CD8-positive, alpha-beta memory T cell (primary cell): ENCODE measurements at places on chromosomes 13 and 19.
A peak's percentile ranks its signal among the peaks of the same experiment; 100 is the strongest.

GRCh38 chr19:34818270-34818669, 45.3 kb upstream of the ZNF599 start:
- no peak for DNase-seq

DNA sequence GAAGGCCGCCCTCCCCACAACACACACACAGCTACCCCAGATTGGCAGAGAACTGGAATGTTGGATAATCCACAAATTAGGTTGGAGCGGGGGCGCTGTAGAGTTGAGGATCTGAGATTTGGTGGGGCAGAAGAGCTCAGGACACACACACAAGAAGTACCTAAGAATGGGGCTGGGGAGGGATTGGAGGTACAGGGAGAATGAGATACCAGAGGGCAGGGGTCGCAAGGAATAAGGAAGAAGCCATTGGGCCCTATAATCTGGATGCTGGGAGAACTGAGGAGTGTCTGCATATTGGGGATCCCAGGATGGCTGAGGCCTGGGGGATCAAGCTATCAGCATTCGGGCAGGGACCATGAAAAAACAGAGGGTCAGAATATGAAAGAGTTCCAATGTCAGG, 11.5 kb downstream of the SYT3 start:
- no peak for DNase-seq

GRCh38 chr19:18626906-18627305, 9.9 kb upstream of the KLHL26 start:
- DNase-seq, result no peak

DNA sequence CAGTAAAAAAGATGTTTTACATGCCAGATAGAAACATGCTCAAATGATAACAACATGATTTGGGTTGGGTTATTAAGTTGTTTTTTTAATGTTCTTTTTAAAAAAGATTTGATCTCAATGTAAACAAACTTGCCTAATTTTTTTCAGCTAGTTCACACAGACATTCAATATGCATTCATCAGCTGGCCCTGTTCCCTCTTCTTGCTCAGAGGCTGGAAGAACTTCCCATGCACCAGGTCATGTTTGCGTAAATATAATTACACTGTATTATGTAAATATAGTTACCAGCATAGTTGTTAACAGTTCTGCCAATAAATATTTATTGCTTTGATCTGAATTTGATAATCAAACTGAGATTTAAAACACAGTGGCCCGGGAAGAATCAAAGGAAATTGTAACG, 70.6 kb downstream of the ATP11A start:
- DNase-seq, result no peak

GRCh38 chr13:25280396-25280795, 6.9 kb downstream of the MTMR6 start:
- no peak for DNase-seq

DNA sequence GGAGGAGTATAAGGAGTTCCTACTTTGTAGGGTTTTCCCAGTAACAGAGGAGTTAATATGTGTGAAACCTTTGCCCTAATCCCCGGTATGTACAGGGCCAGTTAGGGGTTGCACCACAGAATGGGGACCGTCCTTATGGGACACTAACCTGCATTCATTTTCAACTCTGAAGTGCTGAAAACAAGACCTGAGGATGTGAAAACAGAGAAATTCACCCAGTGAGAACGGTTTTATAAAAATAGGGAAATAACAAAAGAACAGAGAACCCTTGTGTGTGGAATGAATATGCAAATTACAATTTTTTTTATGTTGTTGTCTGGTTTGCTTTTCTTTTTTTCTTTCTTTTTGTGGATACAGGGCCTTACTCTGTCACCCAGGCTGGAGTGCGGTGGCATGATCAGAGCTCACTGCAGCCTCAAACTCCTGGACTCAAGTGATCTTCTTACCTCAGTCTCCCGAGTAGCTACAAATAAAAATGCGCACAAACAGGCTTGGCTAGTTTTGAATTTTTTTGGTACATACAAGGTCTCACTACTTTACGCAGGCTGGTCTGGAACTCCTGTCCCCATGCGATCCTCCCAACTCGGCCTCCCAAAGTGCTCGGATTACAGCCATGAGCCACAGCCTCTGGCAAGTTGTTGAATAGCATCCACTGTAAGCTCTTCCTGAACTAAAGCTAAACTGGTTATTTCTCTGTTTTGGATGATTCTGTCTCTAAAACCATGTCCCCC, 10.6 kb downstream of the CLC start:
- DNase-seq, result no peak

DNA sequence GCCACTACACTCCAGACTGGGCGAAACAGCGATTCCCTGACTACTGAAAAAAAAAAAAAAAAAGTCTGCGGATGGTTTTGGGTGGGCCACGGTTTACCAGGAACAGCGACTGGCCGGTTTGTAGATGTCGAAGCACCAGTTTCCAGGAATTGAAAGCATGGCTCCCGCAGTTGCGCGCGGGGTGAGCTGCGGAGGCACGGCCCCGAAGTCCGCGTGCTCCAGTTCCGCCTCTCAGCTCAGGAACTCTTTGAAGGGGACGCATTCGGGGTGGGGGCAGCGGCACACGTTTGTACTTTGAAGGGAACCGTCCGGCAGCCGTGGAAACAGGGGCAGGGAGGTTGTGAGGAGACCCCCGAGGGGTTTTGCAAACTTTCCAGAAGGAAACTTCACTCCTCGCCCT, 27.1 kb upstream of the PABPC3 start:
- no peak for DNase-seq

GRCh38 chr19:10701955-10702525, 801 bp downstream of the QTRT1 start:
- DNase-seq, result no peak

- DNase-seq, result no peak
These were observed at the start of gene FGF21 for GRCh38 chr19:48755084-48755641. Gene FGF21 (plus strand): TSS chr19:48755524. CDS start chr19:48756237, 713 bp downstream.

GRCh38 chr13:51231456-51231855, 9.3 kb downstream of the FAM124A start:
- no peak for DNase-seq

GRCh38 chr13:27639186-27639585, 17.5 kb downstream of the POLR1D start:
- no peak for DNase-seq

GRCh38 chr13:53507741-53508140, 479.1 kb downstream of the OLFM4 start:
- no peak for DNase-seq

- no peak for DNase-seq
These were observed 9.3 kb downstream of the MUC16 start for GRCh38 chr19:9000933-9001332.

- peak; percentile 37 for DNase-seq
These were observed 12.3 kb downstream of the HRC start for GRCh38 chr19:49142866-49143335.

- no peak for DNase-seq
These were observed 13.7 kb upstream of the GPR183 start for GRCh38 chr13:99320693-99321481.

- DNase-seq, result no peak
These were observed 171.5 kb downstream of the DLEU7 start for GRCh38 chr13:50672025-50672424.

- DNase-seq, result no peak
These were observed 347.2 kb downstream of the ZNF536 start for GRCh38 chr19:30719189-30719998.

- DNase-seq, result no peak
These were observed 110.9 kb downstream of the HS6ST3 start for GRCh38 chr13:96200810-96201209.

GRCh38 chr19:17974551-17974950, 7.6 kb downstream of the KCNN1 start:
- DNase-seq, result no peak

DNA sequence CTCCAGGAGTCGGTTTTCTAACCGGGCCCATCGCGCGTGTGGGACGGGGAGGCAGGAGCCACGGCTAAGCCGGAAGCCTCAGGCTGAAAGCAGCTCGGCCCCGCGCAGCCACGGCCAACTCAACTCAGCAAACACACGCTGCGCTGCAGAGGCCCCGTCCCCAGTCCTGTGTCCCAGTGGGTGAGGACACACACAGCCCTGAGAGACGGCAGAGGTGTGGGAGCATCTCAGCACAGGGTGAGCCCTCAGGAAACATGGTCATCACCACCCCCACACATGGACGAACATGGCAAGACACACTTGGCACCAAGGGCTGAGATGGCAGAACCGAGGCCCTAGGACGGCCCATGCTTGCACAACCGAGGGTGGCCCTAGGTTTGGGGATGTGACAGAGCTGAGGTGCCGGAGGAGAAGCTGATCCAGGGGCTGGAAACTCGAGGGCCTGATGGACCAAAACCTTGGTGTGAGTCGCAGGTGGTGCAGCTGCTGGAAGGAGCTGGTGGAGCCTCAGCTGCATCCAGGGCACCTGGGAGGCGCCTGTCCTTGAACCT, 29.0 kb upstream of the C13orf46 start:
- DNase-seq, result no peak

DNA sequence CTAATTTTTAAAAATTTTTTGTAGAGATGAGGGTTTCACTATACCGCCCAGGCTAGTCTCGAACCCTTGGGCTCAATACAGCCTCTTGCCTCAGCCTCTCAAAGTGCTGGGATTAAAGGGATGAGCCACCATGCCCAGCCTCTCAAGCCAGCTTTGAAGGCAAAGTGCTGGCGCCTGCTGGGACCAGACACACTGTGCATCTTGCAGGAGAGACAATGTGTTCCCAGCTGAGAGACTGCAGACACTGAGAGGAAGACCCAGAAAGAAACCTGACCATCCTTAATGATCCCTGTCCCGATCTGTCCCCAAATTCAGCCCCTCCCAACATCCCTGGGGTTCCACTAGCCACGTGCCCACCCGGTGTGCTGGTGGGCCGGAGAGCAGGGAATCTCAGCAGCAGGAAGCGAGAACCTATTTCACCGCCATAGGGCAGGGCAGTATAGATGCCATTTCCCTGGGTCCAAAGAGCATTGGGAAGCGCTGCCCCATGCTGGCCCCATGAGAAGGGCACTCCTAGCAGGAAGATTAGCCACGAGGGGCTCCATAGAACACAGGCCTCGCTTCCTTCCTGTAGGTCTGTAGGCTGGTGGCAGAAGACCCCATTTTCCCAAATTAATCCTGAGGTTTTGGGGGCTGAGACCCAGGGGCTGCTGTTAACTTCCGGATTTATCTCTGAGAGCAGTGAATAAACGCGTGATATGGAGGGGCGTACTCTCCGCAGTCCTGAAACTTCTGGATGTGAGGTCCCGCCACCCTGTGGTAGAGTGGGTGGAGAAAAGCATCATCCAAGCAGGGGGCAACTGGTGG, 968 bp downstream of the RAVER1 start:
- no peak for DNase-seq

GRCh38 chr19:39870171-39870971, 24.2 kb upstream of the FBL start:
- DNase-seq, result no peak

DNA sequence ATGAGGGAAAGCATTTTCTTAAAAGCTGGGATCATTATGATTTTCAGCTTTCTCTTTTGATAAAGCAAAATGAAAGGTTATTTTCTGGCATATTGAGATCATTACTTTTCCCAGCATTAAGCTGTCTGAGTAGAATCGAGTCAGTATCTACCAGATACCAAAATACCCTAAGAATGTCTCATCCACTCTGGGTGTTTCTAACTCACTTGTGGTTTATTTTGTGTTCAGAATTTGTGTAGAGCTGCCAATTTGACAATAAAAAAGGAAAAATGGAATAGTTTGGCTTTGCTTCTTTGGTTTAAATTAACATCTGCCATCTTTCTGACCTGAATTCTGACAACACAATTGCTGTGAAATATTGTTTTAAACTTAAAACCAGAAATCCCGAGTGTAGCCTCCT, 438.7 kb upstream of the ARGLU1 start:
- no peak for DNase-seq

GRCh38 chr13:101775267-101775666, 322.8 kb downstream of the ITGBL1 start:
- DNase-seq, result no peak

DNA sequence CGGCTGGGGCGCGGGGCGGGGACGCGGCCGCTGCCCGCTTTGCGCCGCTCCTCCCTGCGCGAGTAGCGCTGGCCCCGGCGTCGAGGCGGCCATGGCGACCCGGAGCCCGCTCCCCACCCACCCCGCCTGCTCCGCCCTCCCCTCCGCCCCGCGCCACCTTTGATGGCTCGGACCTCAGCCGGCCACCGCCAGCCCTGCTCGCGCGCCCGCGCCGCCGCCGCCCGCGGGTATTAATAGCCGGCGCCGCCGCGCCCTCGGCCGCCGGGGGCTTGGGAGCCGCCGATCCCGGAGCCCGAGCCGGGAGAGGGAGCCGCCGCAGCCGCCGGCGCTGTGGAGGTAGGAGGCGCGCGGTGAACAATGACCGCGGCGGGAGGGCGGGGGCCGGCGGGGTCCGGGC, 261 bp downstream of the FARP1 start:
- DNase-seq, result no peak

- DNase-seq, result no peak
These were observed 653.0 kb upstream of the GPC6 start for GRCh38 chr13:92573467-92574057.

GRCh38 chr13:43079392-43079931, 56.1 kb downstream of the DNAJC15 start:
- DNase-seq, result no peak

DNA sequence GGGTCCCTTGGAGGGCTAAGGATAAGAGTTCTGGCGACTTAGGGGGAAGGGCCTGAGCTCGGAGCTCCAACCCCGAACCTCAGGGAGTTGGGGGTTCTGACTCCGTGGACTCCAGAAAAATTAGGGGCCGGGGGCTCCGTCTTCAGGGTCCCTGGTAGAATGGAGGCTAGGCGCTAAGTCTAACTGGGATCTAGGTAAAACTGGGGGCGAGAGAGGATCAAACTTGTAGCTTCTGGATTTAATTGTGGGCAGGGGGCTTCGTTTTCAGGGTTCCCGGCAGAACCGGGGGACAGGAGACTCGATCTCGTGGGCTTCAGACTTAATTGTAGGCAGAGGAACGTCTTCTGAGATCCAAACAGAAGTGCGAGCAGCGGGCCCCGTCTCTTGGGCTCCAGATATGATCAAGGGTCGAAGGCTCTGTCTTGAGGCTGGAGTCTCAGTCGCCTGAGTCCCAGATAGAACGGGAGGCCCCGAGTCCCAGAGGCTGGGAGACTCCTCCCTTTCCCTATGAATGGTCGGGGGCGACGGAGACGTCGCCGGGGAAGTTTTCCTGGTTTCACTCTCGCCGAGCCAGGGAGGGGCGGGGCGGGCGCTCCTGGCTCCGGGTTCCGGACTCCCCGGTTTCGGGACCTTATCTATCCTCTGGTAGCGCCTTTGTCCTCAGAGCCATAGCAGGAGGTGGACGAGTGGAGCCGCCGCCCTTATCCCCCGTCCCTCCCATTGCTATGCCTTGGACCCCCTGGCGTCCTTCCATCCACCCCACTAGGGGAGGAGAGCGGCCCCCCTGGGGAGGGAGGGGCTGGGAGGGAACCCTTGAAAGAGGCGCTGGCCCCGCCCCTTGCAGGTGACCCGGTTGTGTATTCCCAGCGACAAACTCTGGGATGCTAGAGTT, 1.3 kb downstream of the NECTIN2 start:
- no peak for DNase-seq
